ENCODE measurements at places on chromosomes 13 and 19. TPM values are rescaled to one million over a fixed set of nuclear protein-coding genes. Genes with fewer than 3 reads are reported as not detected.

DNA sequence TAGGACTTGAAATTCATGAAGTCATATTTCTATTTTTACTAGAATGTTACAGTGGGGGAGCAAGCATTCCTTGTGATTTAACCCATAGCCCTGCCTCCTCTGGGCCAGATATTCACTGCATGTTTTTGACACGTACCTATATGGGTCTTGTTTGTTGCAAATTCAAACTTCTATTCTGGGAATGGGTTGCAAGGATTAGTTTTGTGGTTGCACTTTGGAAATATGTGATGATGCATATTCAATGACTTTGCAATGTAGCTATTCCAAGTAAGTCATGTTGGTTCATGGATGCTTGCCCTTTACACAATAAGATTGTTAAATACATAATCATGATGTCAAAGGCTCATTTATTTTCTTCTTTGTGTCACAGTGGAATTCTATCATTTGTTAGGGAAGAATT is 440.8 kb downstream of the TDRD3 start:
- ATAC-seq, result no peak

Gene ZNF560
- 0.35 TPM for total RNA-seq

DNA sequence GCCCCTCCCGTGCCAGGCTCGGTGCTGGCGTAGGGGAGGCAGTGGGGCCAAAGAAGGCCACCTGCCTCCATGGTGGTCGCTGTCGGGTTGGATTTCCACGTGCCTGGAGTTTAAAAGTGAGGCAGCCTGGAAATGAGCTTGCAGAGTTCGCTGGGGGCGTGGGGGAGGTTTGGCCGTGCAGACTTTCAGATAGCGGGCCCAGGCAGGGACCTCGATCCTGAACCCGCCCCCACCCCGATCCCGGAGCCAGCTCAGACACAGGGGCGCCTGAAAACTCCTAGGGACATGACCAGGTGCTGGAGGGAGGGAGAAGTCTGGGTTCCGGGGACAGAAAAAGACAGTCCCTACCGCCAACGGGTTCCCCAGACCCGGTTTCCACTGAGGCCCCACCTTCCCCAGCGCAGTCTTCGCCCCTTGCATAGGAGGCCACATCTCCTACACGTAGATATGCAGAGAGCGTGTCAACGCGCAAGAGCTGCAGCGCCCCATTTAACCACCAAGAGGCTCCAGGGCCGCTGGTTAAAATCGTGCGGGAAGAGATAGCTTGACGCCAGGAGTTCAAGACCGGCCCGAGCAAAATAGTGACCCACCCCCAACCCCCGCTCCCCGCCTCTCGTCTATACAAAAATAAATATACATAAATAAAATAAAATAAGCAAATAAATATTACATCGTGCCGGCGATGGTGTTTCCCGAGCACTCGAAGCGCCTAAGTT is 8.5 kb downstream of the CCDC8 start:
- ATAC-seq, result no peak

- peak; percentile 67 for ATAC-seq
Observed at GRCh38 chr13:52195401-52195837, 36.0 kb upstream of the NEK3 start.

GRCh38 chr19:51571599-51571998 is 516 bp downstream of the ZNF175 start:
- peak; percentile 13 for ATAC-seq

GRCh38 chr13:54980651-54981050 is 1952.0 kb downstream of the OLFM4 start:
- ATAC-seq, result no peak

DNA sequence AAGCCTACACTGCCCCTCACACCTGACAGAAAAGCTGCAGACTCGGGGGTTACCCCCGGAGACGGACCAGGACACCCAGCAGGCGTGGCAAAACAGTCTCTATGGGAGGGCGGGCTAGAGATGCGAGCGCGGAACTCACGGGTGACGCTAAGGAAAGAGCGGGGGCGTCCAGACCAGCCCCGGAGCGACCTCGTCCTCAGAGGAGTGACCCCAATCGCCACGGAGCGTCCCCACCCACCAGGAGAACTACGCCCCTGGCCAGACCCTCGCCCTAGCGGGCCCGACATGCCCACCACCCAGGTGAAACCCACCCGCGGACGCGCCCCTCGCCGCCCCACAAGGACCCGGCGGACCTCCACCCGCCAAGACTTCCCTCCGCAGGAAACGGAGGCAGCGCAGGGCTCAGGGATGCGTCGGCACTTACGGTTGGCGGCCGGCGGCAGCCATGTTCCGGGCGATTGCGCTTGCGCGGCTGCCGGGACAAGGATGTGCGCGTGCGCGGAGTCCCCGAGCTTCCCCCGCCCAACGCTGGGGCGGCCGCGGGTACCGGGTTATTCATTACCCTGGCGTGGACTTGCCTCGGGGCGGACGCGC is at the start of gene ZNF329:
Gene ZNF329, minus strand, starts transcription at position 462 of the 594 bp plus-strand sequence. CDS start 21,286 bp downstream, outside the sequence.
- peak; percentile 74 for ATAC-seq

DNA sequence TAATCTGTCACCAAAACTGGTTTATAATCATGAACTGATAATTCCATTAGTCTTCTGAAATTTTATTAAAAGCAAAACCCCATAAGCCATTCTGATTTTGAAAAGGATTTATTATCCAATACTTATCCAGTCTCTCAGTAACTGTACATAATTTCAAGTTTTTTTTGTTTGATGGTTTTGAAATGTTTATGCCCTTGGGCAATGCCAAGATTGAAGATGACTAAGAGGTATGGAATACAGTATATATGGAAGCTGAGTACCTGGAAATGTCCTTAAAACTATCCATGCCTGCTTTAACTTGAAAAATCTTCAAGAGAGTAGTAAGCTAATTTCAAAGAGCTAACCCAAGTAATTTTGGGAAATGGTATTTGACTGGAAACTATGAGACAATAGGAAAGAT is 1.8 kb upstream of the NEK5 start:
- ATAC-seq, result no peak

Gene NDFIP2
- 129 TPM for total RNA-seq

DNA sequence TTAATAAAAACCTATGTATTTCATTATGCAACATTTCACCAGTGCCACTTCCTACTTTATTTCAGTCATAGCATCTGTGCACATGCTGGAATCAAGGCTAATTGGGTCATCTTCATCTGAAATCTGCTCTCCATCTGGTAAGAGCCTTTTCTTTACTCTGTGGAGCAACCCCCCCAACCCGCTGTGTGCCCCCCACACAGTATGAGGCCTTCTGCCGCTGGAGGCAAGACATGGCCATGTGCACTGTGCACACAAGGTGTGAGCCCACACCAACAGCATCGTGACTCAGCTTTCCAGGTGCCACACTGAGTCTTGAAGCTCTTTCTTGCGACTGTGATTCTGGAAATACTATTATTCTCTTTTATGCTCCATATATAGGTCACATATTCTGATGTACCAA is 471.0 kb downstream of the TBC1D4 start:
- ATAC-seq, result no peak

DNA sequence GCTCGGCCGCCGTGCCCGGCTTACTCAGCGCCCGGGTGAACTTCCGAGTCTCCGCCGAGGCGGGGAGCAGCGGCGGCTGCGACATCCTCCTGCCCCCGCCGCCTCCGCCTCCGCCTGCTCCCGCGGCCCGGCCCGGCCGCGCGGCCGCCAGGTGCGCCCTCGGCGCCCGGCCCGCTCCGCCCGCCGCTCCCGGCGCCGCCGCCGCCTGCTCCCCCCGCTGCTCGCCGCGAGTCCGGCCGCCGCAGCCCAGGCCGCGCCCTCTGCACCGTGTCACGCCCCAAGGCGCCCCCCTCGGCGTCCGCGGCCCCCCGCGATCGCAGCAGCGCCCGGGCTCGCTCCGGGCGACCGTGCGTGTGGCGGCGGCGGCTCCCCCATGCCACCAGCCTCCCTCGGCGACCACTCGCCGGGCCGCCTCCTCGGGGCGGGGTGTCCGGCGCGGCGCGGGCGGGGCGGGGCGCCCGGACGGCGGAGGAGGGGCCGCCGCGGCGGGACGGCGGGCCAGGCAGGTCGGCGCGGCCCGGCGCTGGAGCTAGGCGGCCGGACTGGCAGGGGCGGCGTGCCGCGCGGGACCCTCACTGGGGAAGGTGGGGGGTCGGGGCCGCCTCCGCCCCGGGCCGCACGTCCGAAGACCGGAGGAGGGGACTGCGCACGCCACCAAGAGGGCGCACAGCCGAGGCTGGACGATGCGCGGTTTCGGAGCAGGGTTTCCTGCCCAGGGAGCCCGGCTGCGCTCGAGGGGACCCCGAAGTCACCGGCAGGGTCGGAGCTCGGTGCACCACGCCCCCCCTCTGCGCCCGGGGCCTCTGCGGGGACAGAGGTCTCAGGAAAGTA is 108.6 kb upstream of the DOCK9 start:
- ATAC-seq, result peak; percentile 46

- ATAC-seq, result no peak
Observed at GRCh38 chr13:70407486-70407885, 299.2 kb upstream of the KLHL1 start.

Gene SIGLEC7
- not detected for total RNA-seq

Gene PDE4A
- 9.0 TPM for total RNA-seq

DNA sequence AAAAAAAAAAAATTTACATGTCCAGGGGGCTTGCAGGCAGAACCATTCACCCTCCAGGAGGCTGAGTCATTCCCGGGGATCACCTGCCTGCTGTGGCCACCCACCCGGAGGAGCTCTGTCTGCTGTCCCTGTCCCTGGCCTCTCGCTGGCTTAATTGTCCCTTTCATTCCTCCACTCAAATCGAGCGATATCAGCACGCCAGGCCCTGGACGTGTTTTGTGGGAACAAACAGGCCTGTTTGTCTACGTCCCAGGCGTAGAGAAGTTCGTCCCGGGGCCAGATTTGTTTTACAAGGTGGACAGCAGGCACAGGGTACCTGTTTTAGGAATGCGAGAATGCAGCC is 21.2 kb downstream of the SULT2B1 start:
- ATAC-seq, result no peak

Gene CGB8
- not detected for total RNA-seq

DNA sequence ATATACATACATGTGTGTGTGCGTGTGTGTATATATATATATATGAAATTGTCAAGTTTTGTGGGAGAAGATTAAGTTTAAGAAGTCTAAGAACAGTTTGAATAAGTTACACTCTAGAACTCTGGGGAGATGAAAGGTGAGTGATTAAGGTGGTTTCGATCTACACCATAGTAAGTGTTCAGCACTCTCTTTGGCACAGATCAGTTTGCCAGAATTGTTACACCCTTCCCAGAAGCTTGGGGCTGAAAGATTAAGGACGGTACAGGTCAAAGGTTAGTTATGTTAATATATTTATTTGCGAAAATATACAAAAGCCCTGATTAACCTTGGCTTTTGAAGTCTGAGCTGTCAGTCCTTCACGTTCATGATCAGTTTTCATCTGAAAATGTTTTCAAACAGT is 309.1 kb downstream of the KLF5 start:
- no peak for ATAC-seq

Gene LRRC25
- not detected for total RNA-seq

DNA sequence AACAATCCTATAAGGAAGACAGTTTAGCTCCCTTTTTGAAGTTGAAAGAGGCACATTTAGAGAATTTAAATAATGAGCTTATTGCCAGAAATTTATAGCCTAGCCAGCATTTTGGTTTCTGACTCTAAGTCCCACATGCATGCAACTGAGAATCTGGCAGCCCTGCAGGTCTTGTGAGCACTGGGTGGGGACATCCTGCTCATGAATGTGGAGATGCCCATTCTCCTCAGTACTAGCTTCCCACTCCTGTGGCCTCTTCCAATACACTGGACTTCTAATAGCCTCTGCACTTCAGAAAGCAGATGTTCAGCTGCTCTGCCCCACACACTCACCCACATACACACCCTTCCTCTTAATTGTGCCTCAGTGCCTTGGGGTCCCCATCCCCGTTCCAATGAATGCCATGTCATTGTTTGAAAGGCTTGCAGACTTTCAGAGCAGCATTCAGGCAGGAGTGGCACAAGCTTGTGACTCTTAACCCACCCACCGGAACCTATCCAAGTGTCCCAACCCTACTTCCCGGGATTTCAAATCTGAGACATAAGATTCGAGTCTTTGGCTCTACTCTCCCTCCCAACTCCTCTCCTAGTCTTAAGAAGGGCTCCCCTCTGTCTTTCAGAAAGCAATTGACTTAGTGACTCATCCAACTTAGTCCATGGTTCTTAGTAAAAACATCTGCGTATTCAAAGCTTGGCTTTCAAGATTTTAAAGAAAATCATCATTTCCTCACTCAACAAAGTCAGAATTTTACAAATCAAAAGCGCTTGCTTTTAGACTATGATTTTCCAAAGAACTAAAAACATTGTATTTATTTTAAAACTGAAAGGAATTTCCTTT is 80.0 kb upstream of the FREM2 start:
- no peak for ATAC-seq

- no peak for ATAC-seq
Observed at GRCh38 chr13:80012251-80012650, 328.7 kb downstream of the SPRY2 start.

Gene HSD17B14
- total RNA-seq, result 1.6 TPM

DNA sequence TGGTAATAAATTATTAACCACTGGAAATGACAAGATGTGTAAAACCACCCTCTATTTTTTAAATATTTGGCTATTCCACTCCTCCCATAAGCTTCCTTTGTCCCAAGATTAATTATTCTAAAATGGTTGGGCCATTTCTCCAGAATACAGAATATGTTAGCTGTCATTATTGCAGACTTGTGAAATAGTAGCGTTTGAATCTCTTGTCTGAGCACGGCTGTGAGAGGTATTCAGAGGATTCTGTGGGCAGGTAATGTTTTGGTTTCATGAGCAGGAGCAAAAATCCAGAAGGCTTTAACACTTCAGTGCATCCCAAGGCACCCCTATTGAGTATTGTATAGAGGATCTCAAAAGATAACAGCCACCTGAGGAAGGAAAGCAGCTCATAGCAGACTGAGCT is 256.0 kb downstream of the UQCRFS1 start:
- ATAC-seq, result no peak

Gene SELENOV
- not detected for total RNA-seq

DNA sequence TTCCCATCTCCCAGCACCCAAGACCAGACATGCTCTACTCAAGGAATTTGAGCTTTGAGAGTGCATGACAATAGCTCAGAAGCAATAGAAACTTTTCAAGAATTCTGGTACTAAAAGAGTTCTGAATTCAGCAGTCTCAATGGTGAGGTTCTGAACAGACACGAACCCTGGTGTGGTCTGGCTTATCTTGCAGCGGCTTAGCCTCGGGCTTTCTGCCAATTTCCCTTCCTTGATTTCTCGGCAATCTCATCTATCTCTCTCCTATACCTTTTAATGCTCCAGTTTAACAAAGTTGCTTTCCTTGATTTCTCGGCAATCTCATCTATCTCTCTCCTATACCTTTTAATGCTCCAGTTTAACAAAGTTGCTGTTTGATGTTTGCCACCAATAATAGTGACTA is 174.6 kb downstream of the SPRY2 start:
- ATAC-seq, result no peak

DNA sequence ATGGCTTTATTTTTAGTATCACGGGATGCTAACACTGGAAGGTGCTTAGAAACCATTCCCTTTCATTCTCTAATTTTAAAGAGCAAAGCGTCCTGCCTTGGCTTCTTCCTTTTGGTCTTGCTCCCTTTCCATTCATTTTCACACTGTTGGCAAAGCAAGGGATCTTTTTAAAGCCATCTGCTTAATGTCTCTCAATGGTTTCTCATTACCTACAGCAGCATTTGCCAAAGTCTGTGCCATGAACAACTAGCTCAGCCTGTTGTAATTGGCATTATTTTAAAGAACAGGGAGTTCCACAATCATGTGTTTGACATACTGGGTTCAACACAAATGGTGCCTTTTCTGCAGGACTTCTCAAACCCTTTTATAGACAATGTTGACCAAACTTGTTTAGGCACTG is 444.3 kb downstream of the GPC6 start:
- no peak for ATAC-seq

Gene ITPKC
- 7.0 TPM for total RNA-seq

Gene TOMM40
- 55.3 TPM for total RNA-seq

GRCh38 chr19:16739546-16739945 is 19.9 kb downstream of the NWD1 start:
- ATAC-seq, result no peak

- ATAC-seq, result no peak
Observed at GRCh38 chr19:2782329-2782935, 641 bp downstream of the SGTA start.

All from activated T-helper 17 cell treated with anti-CD3 and anti-CD28 coated beads, Interleukin-2, amount 50 U/mL, for 72 hours (primary cell).